ENCODE measurements at places on chromosomes 3 and 15.

- H3K36me3 ChIP-seq, result no peaks in the 10 kb centered on the region
- H3K4me1 ChIP-seq, result no peaks in the 10 kb centered on the region
- H3K27ac ChIP-seq, result no peak overlapping the region
- no peak overlapping the region for H3K4me3 ChIP-seq
- no peaks in the 10 kb centered on the region for H3K27me3 ChIP-seq
- DNase-seq, result no peak
Observed at GRCh38 chr3:160150525-160150924, 74.7 kb upstream of the C3orf80 start.

DNA sequence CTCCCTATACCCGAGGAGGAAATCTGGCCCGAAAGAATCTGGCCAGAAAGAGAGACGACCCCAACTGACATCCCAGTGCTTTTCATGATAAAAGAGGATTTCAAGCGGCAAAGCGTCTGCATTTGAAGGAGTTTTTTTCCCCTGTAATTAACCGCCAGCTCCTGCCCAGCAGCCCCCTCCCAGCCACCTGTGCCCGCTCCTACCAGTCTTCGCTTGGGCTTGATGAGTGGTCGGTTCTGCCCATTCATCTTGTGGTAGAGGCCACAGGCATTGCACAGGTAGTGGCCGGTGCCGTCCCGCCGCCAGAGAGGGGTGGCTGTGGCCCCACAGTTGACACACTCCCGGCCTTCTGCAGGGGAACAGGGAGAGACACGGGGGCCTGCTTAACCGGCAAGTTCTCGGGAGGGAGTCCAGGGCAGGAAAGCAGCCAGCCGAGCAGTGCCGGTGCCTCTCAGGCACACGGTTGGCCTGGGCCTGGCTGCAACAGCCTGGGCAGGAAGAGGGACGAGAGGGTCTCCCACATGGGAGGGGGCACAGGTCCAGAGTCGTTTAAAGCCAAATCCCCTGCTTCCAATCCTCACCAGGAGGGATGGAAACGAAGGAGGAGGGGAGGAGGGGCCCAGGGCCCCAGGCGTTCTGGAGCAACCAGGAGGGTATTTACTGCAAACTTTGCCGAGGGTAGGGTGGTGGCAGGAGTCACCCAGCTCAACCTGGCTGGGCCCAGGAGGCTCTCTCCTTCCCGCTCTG lies 9.2 kb downstream of the GATA2 start:
- no peaks in the 10 kb centered on the region for H3K27me3 ChIP-seq
- H3K27ac ChIP-seq, result no peak overlapping the region
- peaks cover 14% of the 10 kb centered on the region for H3K4me1 ChIP-seq
- DNase-seq, result no peak
- H3K4me3 ChIP-seq, result no peak overlapping the region
- H3K36me3 ChIP-seq, result no peaks in the 10 kb centered on the region

- H3K27ac ChIP-seq, result no peak overlapping the region
- no peaks in the 10 kb centered on the region for H3K36me3 ChIP-seq
- no peaks in the 10 kb centered on the region for H3K27me3 ChIP-seq
- no peak for DNase-seq
- H3K4me1 ChIP-seq, result no peaks in the 10 kb centered on the region
Observed at GRCh38 chr3:183907911-183908331, 23.2 kb upstream of the PARL start.

DNA sequence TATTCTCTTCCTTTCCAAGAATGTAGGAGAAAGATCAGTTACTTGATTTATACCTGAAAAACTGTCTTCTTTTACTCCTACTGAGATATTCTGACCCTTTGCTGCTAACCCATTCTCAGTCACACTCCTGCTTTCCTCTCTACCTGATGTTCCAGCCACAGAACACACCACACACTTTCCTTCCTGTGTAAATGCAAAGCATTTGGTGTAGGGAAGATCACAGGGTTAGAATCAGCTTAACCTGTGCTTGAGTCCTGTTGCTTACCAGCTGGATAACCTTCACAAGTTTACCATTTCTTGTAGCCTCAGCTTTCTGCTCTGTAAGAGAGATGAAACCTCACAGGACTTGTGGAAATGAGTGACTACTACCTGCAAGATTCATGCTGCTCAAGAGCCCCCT lies 489.8 kb upstream of the GOLIM4 start:
- H3K36me3 ChIP-seq, result no peaks in the 10 kb centered on the region
- DNase-seq, result no peak
- H3K27me3 ChIP-seq, result no peaks in the 10 kb centered on the region

DNA sequence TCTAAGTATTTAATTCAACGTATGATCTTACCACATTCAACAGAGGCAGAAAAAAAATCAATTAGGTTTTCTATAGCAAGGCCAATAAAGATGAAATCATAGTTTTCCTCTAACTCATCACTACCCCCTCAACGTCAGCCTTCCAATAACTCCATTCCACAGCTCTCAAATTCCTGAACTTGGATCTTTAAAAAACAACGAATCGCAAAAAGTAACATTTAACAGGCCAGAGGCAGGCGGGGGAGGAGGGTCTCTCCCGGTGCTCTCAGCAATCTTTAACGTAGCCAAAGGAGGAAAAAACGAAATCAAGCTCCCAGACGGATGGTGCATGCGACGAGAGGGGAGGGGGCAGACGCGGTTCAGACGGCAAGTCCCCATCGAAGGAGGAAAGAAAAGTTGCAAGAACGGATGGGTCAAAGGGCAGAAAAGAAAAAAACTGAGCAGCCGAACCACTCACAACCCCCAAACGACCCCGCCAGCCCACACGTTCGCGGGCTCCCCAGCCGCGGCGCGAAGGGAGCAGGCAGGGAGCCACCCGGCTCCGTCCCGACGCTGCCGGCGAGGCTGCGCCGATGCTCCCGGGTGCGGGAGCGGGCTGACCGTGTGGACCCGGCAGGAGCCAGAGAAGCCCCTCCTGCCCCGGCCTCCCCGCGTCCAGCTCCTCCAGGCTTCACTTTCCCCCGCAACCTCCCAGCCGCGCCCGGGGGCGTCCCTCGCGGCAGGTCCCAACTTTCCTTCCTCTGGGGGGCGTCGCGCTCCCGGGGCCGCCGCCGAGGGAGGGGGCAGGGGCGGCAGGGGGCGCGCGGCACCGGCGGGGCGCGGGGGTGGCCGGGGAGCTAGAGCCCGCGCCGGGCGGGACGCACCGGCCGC lies 703 bp downstream of the PEAK1 start:
- peak overlapping the region; percentile 71 for H3K4me3 ChIP-seq
- peak; percentile 54 for DNase-seq

GRCh38 chr15:46576646-46577395 lies 942.0 kb downstream of the SQOR start:
- H3K4me1 ChIP-seq, result no peaks in the 10 kb centered on the region
- H3K27ac ChIP-seq, result no peak overlapping the region
- no peaks in the 10 kb centered on the region for H3K27me3 ChIP-seq
- no peak overlapping the region for H3K4me3 ChIP-seq

- H3K36me3 ChIP-seq, result no peaks in the 10 kb centered on the region
- H3K4me1 ChIP-seq, result no peaks in the 10 kb centered on the region
Observed at GRCh38 chr3:173404156-173404555, 6.6 kb downstream of the NLGN1 start.

DNA sequence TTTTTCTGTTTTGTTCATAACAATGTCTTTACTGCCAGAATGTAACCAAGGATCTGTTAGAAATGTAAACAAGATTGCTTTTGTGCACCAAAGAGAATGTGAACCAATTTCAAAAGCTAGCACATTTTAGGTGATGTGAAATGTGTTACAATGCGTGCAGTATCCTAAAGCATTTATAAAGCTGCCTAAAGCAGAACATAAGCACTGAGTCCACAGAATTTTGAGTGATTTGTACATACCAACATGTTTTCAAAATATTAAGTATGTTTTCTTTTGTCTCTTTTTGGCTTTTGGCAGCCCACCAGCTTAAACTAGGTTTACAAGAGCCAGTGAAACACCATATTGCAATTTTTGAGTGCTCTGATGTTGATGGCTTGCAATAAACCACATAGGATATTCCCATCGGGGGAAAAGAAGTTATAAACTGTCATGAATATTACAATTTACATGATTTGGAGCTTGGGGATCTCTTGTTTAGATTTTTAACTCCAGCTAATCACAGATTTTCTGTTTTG lies 364.0 kb downstream of the ZIC1 start:
- H3K4me3 ChIP-seq, result no peak overlapping the region
- no peak for DNase-seq
- H3K27me3 ChIP-seq, result no peaks in the 10 kb centered on the region
- no peak overlapping the region for H3K27ac ChIP-seq

DNA sequence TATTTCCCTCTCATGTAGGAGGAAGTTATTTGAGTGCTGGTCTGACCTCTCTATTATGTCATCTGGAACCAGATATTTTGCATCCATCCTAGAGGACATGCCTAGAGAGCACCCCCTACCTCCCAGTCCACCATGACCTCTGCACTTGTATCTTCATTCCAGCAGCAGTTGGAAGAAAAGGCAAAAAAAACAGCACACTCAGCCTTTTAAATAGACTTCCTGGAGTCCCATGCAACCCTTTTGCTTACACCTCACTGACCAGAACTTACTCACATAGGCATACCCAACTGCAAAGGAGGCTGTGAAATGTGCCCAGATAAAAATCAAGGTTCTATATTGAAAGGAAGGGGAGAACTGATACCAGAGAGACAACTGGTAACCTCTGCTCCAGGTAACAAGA lies 92.3 kb upstream of the FHIT start:
- no peaks in the 10 kb centered on the region for H3K27me3 ChIP-seq
- no peak overlapping the region for H3K27ac ChIP-seq
- no peaks in the 10 kb centered on the region for H3K4me1 ChIP-seq
- H3K36me3 ChIP-seq, result no peaks in the 10 kb centered on the region

DNA sequence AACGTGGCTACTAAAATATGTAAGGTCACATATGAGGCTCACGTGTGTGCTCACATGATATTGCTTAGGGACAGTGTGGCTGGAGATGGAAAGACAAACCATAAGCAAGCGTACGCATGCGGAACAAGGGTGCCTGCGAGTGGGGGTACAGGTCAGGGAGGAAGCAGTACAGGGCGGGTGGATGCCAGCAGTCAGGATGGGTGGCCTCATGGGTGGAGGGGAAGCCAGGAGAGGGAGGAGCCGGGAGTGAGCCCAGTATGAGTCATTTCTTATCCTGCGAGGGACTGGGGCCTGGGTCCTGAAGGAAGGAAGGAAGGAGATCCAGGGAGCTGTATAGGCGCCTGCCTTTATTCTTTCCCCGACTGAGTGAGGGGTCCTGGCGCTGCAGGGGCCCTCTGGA lies 42.0 kb upstream of the CGNL1 start:
- H3K4me3 ChIP-seq, result no peak overlapping the region
- no peak for DNase-seq
- H3K36me3 ChIP-seq, result no peaks in the 10 kb centered on the region
- H3K27ac ChIP-seq, result no peak overlapping the region
- no peaks in the 10 kb centered on the region for H3K27me3 ChIP-seq
- peaks cover 11% of the 10 kb centered on the region for H3K4me1 ChIP-seq

DNA sequence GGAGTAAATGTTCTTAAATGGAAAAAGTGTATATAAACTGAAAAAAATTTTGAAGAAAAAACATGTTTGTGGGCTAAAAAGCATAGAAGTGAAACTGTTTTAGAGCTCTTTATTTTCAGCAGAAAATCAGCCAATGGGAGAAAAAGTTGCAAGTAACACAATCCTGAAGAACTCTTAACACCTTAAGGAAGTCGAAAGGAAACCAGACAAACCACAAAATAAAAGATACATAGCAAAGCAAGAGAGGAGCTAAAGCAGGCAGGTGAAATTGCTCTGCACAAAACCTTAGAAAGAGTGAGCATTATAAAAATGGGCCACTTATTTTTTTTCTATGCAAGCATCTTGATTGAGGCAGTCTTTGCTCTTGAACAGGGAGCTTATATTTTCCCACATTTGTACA lies 300.5 kb downstream of the RAP2B start:
- no peaks in the 10 kb centered on the region for H3K36me3 ChIP-seq
- no peak overlapping the region for H3K27ac ChIP-seq
- H3K4me3 ChIP-seq, result no peak overlapping the region

DNA sequence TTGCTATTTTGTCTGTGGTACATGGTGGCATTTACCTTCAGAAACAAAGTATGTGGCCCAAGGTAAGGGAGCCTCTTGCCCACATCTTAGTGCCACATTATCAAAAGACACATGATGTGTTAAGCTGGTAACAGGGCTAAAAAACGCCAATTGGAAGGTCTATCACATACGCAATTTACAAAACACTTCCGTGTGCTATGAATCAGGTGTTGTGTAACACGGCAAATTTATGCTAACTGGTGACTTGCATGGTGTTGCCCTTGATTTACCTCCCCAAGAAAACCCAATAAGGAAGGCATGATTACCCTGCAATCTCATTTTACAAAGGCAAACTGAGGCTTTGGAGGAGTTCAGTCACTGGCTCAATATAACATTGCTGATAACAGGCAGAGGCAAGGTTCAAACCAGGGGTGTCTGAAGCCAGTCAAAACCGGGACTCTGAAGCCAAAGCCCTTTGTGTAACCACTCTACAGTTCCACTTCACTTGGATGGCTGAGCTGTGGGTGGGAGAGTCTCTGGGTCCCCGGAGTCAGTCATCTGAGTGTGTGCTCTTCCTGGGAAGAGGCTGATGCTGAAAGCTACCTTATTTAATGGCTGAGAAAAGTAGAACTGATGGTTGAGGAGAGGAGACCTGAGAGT lies 103.9 kb upstream of the BCL6 start:
- no peaks in the 10 kb centered on the region for H3K27me3 ChIP-seq
- DNase-seq, result no peak
- H3K4me1 ChIP-seq, result no peaks in the 10 kb centered on the region
- no peak overlapping the region for H3K4me3 ChIP-seq
- H3K27ac ChIP-seq, result no peak overlapping the region
- no peaks in the 10 kb centered on the region for H3K36me3 ChIP-seq

- no peaks in the 10 kb centered on the region for H3K27me3 ChIP-seq
- DNase-seq, result no peak
- H3K27ac ChIP-seq, result no peak overlapping the region
- H3K4me1 ChIP-seq, result no peaks in the 10 kb centered on the region
- no peaks in the 10 kb centered on the region for H3K36me3 ChIP-seq
Observed at GRCh38 chr3:148839805-148840204, 12.2 kb downstream of the CPB1 start.

- H3K4me1 ChIP-seq, result peaks cover 13% of the 10 kb centered on the region
- H3K27ac ChIP-seq, result peak overlapping the region; percentile 24
- no peaks in the 10 kb centered on the region for H3K36me3 ChIP-seq
- peak; percentile 43 for DNase-seq
Observed at GRCh38 chr3:152556731-152557254, 278.1 kb upstream of the P2RY1 start.

DNA sequence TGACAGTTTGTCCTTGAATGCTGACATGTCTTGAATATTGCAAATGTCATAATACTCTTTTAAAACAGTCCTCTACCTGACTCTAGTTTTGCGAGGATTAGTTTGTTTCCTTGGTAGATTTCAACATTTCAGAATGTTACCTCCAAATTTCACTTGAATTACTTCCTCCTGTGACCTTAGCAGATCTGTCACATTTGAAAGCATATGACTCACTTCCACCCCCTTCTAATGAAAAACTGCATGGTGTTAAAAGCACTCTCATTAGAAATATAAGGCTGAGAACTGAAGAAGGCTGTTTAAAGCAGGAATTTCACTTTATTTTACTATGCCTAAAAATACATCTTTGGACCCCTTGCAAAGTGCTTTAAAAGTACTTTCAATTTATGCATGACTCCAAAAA lies 598.7 kb upstream of the TGFBR2 start:
- no peaks in the 10 kb centered on the region for H3K27me3 ChIP-seq
- H3K27ac ChIP-seq, result no peak overlapping the region
- DNase-seq, result no peak
- H3K4me1 ChIP-seq, result no peaks in the 10 kb centered on the region
- H3K36me3 ChIP-seq, result no peaks in the 10 kb centered on the region
